NCI-H2029 treated with DMSO at 0.1 percent for 48 hours (cell line): ENCODE measurements at places on chromosomes 6 and 20.

DNA sequence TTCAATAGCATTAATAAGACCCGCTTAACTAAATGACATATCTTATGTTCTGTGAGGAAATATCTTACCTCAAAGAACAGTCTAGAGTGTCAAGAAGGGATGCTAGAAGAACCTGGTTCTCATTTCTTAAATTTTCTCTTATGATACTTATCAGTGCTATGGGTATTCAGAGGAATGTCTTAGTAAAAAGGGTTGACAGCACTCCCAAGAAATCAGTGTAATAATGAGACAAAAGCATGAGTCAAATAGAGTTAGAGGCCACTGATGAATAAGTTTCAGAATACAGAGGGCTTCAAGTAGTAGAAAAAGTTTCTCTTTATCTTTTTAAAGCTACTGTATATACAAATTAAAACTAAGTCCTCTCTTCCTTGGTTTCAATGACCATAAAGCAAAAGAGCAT, 242.8 kb downstream of the GJA1 start:
- no peak for DNase-seq

- no peak for DNase-seq
Observed at GRCh38 chr20:48656661-48657211, 171.1 kb downstream of the PREX1 start.

DNA sequence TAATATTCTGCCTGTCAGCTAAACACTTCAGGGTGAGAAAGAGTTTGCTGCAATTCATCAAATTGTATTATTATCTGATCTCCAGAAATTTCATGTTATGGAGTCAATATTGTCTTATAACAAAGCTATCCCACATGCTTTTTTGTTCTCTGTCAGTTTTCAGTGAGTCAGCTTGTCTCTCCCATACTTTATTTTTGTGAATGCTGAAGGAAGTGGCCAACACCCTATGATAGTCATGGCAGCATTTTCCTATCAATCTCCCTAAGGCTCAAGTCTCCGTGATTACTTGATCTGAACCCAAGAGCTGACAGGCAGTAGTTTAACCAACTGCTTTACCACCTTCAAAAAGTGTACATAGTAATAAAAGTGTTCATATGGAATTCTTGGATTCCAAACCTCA, 42.2 kb downstream of the RFPL4B start:
- DNase-seq, result no peak

DNA sequence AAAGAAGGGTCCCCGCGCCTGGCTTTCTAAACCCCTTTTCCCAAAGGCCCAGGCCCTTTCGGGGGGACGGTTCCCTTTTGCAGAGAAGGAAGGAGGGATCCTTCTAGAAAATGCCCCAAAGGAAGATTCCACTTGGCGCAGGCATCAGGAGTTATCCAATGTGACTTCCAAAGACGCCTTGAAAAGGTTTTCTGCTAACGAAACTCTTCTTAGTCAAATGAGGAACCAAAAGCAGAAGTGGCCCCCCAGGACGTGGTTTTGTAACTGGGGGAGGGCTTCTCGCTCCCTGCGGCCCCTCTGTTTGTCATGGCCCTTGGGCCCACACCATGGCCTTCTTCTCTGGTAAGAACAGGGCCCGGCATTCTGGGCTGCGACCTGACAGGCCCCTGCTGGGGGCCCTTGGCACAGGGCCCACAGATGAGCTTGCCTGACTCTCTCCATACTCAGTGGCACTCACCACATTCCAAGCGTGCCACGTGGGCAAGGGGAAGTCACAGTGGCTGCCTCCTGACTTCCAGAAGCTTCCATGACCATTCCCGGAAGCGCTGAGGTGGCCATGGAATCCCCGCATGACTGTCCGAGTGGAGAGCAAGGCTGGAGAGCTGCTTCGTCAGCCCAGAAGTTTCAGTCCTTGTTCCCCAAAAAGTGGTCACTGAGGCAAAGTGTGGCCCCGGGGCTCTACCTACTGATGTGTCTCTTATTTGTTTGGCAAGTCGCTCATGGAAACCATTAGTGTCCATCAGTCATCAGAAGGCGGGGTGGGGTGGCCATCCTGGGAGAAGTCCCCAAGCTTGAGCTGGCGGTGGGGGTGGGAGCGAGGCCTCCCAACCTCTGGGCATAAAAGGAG, 834 bp upstream of the CTSZ start:
- DNase-seq, result no peak

GRCh38 chr20:7695635-7696034, 244.6 kb downstream of the HAO1 start:
- no peak for DNase-seq

GRCh38 chr20:14984768-14985622, 647.6 kb upstream of the FLRT3 start:
- no peak for DNase-seq

- no peak for DNase-seq
Observed at GRCh38 chr6:169785566-169785965, 34.1 kb downstream of the ERMARD start.

DNA sequence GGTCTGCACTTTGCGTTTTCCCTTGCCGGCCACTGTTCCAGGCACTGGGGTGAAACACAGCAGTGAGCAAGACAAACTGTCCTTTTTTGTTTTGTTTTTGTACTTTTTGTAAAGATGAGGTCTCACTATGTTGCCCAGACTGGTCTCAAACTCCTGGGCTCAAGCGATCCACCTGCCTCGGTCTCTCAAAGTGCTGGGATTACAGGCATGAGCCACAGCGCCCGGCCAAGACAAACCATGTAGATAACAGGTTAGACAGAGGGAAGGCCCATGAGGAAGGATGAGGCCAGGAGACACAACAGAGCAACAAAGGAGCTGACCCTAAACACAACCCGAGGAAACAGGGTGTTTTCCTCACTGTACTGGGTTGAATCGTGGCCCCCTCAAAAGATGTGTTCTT, 165.4 kb downstream of the NFATC2 start:
- no peak for DNase-seq

- DNase-seq, result peak; percentile 47
Observed at GRCh38 chr6:43702534-43703440, 15.2 kb upstream of the MRPS18A start.

GRCh38 chr6:80163754-80164187, 57.3 kb downstream of the BCKDHB start:
- DNase-seq, result peak; percentile 14

- DNase-seq, result no peak
Observed at GRCh38 chr6:89035252-89036101, 45.1 kb upstream of the PNRC1 start.

DNA sequence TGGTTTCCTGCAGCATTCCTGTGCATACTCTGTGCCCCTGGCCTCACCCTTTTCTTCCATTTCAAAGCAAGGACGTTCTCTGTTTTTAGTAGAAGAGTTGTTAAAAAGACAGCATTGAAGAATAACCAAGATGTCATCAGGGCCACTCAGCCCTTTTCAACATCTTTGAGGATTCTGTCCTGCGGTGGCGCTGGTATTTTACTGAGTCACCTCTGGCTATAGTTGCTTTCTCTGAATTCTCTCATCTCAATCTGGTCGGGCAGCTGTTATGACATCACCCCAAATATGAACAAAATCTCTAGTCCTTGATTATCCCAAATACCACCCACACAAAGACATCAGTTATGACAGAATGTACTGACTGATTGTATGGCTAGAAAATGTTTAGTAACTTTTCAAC, 204.2 kb downstream of the GRIK2 start:
- DNase-seq, result no peak

DNA sequence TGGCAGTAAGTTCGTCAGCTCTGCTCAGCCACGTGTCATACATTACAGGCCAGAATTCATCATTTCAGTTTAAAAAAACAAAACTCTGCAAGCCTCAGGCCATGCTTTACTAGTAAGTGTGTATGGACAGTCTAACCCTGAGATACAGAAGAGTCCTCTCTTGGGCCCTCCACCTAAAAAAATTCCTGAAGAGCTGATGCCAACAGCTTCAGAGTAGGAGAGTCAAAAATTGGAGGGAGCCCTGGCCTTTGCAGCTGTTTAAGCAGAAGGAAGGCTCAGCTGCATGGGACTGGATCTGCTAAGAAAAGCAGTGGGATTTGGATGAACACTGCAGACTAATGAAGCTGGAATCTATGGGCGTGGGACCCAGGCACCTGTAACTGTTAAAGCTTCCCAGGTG, 47.2 kb upstream of the FAM8A1 start:
- DNase-seq, result no peak

GRCh38 chr20:34923414-34923813, 32.2 kb downstream of the GSS start:
- DNase-seq, result no peak

DNA sequence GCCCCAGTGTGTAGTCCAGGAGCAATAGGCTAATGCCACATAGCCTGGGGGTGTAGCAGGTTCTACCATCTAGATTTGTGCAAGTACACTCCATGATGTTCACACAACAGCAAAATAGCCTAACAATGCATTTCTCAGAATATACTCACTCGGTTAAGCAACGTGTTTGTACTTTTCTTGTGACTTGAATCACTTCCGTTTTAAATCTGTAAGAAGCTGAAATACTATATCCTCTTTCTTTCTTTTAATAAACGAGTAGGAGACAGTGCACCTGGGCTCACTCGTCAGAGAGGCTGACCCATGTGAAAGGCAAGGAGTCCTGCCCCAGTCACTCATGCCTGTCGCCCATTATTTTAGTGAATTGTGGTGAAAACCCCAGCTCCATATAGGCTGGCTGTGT, 201.6 kb downstream of the FOXA2 start:
- no peak for DNase-seq

DNA sequence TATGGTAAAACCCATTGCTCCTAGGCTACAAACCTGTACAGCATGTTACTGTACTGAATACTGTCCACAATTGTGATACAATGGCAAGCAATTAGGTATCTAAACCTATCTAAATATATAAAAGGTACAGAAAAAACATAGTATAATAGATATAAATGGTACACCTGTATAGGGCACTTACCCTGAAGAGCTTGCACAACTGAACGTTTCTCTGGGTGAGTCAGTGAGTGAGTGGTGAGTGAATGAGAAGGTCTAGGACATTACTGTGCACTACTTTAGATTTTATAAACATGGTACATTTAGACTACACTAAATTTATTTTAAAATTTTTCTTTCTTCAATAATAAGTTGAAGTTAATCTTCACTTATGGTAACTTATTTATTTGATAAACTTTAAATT, 119.9 kb upstream of the CEP85L start:
- peak; percentile 41 for DNase-seq

DNA sequence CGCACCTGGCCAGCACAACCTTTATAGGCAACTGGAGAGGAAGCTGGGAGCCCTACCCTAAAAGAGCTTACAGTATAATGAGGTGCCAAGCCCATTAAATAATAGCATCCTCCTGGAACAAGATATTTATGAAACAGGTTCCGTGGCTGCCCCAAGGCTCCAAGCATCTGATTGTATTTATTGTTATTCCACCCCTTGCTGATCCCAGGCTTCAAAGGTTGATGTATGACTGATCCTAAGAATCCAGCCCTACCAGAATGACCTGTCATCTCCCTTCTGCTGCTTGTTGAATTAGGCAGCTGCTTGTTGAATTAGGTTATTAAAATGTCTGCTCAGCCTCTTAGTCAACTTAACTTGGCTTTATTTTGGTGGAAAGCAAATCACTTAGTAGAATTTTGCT, 35.2 kb upstream of the SASH1 start:
- DNase-seq, result no peak

- DNase-seq, result no peak
Observed at GRCh38 chr20:10784554-10785183, 110.9 kb upstream of the JAG1 start.

DNA sequence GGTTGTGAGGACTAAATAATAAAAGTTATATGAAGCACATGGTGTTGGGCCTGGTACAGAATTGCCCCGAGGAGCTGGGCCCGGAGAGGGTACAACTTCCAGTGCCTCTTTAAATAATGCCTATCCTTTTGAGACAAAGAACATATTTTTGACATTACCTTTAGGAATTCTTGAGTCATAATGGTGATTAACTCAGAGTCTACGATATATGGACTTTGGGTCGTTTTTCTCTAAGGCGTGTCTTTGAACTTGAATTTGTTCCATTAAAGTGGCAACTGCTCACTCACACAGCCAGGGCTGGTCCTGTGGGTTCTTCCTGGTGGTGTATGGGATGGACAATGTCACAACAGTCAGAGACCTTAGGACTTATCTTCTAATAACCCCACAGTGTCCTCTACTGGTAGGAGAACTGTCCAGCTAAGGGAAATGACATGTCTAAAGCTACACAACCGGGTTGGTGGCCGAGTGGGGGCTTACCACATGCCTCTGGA, 106.5 kb downstream of the CDC5L start:
- DNase-seq, result no peak

GRCh38 chr6:3165631-3166534, 8.5 kb upstream of the TUBB2A start:
- DNase-seq, result no peak

GRCh38 chr6:82131441-82131840, 116.1 kb downstream of the IBTK start:
- DNase-seq, result no peak

DNA sequence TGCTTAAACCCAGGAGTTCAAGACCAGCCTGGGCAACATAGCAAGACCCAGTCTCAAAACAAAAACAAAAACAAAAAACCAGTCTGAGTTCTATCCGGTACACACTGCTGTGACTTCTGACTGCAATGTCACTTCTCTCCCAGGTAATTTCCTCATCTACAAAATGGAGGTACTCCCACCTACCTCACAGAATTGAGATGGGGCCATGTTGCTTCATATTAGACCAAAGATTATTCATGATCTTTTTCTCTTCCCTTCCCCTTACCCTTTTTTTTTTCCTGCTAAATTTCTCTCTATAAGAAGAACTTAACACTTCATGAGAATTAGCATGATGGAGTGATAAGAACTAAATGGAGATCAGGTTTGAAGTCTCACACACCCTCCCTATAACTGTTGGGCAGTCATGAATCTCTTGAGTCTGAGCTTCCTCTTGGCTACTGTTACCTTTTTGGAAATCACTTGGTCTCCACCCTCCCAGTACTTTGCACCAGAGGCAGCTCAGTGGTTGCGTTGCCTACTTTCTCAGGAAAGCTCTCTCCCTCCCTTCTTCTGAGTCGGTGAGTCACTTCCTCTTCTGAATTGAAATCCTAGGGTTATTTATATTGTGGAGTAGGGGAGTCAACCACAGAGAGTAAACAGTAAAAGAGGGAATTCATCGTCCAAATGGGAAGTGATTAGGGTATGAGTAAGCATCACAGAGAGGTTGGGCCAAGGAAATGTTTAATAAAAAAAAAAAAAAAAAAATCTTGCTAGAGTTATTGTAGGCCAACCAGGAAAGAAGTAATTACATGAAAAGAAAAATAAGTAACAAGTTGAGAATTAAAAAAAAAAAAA, 59.9 kb upstream of the MAP7 start:
- DNase-seq, result peak; percentile 82

DNA sequence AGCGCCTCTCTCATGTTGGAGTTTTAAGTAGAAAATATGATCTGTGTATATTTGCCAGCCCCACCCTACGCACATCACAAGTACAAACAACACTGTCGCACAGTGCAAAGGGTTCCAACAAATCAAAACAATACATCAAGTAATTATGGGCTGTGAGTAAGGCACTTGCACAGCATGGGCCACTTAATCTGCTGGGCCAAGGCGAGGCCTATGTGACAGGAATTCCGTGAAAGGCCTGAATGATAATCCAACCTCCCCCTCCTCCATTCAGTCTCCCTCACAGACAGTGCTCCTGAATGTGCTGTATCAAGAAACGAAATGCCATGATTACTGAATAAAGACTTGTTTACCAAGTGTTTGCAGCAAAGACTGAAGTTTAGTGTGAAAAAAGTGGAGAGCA, 130.1 kb upstream of the SLC2A12 start:
- DNase-seq, result no peak
